Stimulated activated CD8-positive, alpha-beta memory T cell treated with anti-CD3 and anti-CD28 coated beads, Interleukin-4, amount 100 ng/mL, for 4 hours (primary cell): ENCODE measurements at places on chromosomes 4 and X.

DNA sequence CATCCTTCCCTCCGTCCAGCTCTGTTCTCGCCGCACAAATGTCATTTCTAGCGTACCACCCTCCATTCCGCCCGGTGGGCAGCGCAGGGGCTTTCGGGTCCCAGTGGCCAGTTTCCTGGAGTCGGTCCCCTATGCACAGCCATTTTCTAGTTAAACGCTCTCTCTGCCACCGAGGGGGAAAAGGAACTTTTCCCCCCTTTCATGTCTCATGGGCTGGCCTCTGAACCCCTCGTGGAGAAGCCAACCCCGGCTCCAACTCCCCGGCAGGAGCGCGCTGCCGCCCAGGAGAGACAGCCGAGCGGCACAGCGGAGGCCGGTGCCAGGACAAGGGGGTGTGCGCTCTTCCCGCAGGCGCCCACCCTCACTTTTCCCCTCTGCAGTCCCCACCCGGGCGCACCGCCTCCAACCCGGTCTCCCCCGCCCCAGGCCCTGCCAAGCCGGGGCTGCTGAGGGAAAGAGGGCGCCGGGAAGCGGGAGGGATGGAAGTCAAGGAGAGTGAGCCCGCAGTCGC lies 662 bp downstream of the APBB2 start:
- no peak for DNase-seq

DNA sequence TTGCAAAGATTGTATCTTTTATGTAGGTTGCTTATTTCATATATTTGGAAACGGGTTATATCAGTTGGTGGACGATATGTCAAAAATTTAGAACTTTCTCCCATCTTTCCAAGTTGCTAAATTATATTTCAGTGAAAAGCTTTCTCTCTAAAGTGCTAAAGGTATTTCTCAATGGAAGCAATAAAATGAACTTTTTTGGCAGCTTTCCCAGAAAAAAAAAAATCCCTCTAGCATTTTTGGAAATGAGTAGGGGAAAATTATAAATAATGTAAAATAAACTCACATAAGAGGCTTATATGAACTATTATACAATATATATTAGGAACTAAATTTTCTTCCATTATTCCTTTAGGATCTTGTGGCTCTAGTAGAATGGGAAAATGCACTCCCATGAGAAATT lies 152.2 kb downstream of the GRID2 start:
- DNase-seq, result no peak

GRCh38 chr4:74168841-74169240 lies 10.9 kb downstream of the MTHFD2L start:
- no peak for DNase-seq

- DNase-seq, result no peak
Observed at GRCh38 chr4:174475528-174475927, 46.8 kb downstream of the HPGD start.

DNA sequence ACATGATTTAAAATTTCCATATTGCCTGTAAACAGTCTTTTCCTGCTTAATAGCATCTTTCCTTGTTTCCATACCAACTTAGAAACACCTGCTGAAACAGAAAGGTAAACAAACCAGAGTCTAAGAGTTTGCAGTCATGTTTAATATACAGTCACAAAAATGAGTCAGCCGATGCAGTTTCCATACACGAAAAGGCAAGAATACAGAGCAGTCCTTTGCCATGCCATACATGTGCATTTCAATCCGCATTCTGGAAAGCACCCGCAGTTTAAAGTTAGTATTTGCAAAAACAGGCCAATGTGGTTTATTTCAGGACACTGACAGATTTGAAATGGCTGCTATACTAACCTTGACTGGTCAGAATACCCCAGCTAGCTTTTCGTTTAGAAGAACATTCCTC lies 32.1 kb downstream of the ASB5 start:
- DNase-seq, result no peak

DNA sequence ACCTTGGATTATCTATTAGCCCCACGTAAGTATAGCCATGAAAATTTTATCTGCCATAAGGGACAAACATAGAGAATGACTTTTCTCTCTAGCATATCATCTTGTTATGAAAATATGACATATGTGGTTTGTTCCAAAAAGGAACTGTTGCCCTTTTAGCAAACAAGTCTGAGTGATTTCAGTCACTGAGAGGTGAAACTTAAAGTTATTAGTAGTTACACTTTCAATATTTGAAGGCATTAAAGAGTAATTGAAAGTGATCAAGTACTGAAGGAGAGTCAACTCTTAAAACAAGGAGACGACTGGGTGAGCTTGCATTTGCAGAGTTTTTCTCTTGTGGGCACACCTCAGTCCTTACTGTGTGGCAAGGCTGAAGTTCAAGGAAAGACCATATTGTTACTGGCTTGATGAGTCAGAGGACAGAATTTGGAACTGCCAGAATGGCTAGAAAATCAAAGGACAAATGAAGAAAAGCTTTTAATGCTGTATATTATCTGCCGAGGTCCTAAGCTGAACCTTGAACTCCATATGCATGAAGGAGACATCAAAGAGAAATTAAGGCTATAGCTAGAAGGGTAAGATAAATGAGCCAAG lies 205.1 kb upstream of the EMCN start:
- DNase-seq, result no peak

GRCh38 chrX:40947276-40947675 lies 138.0 kb upstream of the USP9X start:
- DNase-seq, result no peak

- no peak for DNase-seq
Observed at GRCh38 chrX:86016139-86016538, 31.2 kb downstream of the CHM start.

- no peak for DNase-seq
Observed at GRCh38 chrX:115348446-115349225, 59.1 kb downstream of the LUZP4 start.

DNA sequence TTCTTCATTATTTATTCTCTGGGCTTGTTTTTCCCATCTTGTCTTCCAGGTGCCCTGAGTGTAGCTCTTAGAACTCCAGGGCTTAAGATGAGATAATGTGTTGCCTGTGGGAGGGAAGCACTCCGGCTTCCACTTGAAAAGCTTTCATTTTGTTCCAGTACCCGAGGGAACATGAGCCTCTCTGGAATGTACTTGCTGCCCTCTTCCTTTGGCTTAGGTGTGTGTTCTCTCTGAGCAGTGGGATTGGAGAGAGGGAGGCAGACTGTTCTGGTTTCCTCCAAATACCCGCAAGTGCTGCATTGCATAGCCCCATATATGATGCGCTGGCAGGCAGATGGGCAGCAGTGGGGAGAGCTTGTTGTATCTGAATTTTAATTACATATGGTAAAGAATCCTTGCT lies 861 bp upstream of the DTHD1 start:
- DNase-seq, result no peak

DNA sequence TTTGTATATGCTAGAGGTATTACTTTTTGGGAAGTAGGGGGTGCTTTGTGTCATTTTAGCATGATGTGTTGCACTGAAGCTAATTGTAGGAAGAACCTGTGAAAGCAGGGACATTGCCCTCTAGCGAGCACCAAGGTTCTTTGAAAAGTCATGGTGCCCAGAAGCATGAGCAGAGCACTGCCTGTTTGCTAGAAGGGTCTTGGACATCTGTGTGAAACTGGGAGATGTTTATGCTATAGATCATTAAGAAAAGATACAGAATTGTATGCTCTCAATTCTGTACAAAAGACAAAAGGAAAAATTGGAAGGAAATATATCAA lies 14.7 kb downstream of the GRPR start:
- no peak for DNase-seq

- DNase-seq, result no peak
Observed at GRCh38 chr4:145176641-145177432, 3.6 kb downstream of the OTUD4 start.

- DNase-seq, result no peak
Observed at GRCh38 chrX:13699183-13699826, 10.4 kb downstream of the RAB9A start.

GRCh38 chr4:55397126-55397436 lies 1.3 kb downstream of the TMEM165 start:
- no peak for DNase-seq

DNA sequence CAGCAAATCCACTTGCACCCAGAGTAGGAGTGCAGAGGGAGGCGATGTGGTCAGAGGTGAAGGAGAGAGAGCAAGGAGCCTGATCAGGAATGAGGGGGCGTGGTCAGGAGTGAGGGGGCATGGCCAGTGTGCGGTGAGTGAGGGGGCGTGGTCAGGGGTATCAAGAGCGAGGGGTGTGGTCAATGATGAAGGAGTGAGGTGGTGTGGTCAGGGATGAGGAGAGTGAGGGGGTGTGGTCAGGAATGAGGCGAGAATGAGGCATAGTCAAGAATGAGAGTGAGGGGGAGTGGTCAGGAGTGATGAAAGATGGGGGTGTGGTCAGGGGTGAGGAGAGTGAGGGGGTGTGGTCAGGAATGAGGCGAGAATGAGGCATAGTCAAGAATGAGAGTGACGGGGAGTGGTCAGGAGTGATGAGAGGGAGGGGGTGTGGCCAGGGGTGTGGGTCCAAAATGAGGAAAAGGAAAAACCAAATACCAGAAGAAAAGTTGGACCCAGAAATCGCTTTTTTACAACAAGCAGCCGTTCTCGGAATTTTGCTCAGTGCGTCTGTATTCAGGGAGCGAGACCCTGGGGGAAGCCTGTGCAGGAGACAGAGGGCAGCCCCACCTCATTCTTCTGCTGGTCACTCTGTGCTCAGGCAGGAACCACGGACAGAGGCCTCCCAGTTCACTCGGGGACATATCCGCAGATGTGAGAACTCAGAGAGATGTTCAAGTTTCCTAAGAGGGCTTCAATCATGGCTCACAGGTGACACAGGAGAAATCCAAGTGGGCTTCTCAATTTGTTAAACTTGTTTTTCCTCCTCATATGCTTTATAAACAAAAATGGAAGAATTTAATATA lies 47.5 kb downstream of the MAGEA1 start:
- DNase-seq, result no peak

- DNase-seq, result no peak
Observed at GRCh38 chr4:16672421-16672820, 226.0 kb downstream of the LDB2 start.

- no peak for DNase-seq
Observed at GRCh38 chr4:17526695-17527477, 11.9 kb downstream of the CLRN2 start.

- DNase-seq, result no peak
Observed at GRCh38 chr4:183968931-183969330, 63.8 kb downstream of the STOX2 start.

DNA sequence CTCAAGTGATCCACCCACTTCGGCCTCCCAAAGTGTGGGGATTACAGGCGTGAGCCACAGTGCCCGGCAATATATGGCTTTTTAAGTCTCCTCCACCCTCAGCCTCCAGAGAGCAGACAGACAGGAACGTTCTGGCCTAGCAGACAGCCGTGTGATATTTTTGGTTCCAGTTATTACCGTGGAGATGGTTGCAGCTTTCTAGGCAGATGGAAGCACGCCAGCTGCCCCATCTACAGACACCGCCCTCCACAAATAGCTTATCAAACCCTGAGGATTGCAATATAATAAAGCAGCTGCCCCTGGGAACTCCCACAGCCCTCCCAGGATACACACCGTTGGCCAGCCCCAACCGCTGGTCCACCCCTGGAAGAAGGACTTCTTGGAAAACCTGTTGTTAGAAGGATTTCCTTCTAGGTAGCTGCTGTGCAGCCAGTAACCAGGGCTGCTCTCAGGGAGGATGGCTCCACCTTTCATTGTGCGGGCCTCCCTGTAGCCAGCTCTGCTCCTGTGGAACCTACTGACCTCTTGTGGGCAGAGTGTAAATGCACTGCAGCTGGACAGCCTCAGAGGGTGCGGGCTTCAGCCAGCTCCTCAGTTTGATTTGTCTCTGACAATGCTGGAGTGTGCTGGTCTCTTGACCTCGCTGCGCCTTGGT lies 44.0 kb downstream of the SLC25A5 start:
- DNase-seq, result no peak

- DNase-seq, result no peak
Observed at GRCh38 chr4:156685308-156685707, 286.3 kb downstream of the PDGFC start.

DNA sequence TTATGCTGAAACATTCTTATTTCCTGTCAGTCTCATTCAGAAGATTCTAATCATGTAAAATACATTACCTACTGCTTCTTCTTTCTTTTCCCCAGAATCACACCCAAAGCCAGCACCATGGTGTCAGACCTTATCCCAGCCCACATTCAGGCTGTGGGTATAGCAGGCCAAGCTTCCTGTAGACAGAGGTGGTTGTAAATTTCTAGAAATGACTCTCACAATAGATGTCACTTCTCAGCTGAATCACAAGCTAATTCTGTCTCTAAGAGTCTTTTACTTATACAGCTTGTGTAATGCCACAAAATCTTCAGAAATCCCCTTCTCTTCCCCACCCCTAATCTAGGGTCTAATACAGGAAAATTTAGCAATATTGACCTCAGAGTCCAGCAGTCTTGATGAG lies 239.6 kb downstream of the PARM1 start:
- no peak for DNase-seq

DNA sequence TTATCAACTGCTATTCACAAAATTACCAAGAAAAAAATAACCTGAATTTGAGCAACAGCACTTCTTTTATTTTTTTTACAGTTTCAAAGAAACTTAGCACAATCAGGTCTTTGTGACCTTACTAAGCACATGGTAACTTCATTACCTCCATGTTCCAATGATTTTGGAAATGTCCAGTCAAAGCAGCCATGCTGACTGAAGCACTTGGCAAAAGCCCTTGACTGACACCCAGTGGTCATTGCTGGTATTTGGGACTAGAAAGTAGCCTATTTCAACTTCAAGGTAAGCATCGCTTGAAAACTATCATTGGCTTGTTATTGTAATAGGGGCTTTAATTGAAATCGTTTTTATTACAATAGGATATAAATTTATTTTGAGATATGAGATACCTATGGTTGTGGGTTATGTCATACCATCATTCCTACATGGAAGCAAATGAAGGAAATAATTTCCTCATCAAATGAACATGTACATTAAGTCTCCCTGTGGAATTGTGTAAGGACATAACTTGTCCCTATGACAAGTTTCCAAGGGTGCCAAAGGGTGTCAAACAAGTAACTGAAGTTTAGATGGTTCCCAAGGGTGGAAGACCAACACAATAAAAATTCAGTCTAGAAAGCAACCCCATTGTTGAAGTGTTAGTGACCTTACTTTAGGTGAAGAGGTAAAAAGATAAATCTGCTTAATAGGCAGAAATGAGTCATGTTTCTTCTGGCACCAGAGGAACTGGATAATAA lies 15.2 kb upstream of the ANXA10 start:
- DNase-seq, result peak; percentile 0

GRCh38 chr4:74319470-74319869 lies 11.2 kb downstream of the EPGN start:
- no peak for DNase-seq

GRCh38 chrX:24902806-24903205 lies 113.0 kb downstream of the ARX start:
- no peak for DNase-seq

- no peak for DNase-seq
Observed at GRCh38 chr4:7596918-7597606, 162.3 kb upstream of the PSAPL1 start.

- DNase-seq, result no peak
Observed at GRCh38 chr4:30866346-30866745, 146.2 kb downstream of the PCDH7 start.
